ENCODE measurements at places on chromosomes 11 and 22.

- DNase-seq = no peak
Observed at GRCh38 chr11:721247-721740, 15.3 kb downstream of the EPS8L2 start.

DNA sequence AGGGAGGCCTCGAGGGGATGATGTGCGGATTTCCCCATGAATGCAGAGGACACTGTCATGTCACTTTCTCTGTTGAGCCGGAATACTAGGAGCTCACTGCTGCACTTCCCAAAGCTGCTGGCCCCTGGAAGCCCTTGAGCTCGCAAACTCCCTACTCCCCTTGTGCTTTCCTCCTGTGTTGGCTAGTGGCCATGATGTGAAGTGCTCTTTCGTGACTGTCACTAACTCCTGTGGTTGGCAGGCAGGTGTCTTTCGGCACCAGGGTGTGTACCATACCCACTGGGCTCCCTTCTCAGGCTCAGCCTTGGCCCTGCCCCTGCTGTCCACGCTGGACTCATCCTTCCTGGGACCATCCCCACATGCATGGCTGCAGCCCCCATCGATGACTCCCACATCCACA, 86.2 kb downstream of the BTBD10 start:
- no peak for DNase-seq

DNA sequence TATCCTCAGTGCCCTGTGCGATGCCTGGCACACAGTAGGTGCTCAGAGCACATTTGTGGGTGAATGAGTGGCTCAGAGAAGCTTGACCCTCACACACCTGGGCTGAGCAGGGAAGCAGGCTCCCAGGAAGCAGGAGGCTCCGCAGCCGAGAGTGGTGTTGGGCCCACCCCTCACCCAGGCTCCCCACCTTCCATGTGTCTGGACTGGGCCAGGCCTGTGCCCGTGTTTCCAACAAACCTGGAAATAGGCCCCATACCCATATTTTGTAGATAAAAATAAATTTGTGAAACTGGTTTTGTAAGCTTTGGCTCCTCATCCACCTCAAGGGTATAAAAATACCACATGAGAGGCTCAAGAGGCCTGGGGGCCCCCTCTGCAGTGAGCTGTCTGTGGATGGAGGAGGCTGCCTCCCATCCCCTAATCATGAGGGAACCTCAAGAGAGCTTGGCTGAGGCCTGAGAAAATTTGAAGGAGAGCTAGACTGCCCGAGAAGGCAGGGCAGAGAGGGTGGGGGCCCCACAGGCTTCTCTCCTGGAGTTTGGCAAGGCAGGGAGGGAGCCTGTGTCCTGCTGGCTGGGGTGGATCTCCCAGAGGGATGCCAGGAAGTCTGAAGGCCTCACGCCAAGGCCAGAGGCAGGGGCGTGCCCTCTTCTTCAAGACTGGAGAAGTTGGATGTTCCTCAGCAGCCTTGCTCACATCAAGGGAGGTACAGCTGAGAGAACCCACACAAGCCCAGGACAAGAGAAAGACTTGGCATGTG, 147.0 kb upstream of the NECTIN1 start:
- no peak for DNase-seq

DNA sequence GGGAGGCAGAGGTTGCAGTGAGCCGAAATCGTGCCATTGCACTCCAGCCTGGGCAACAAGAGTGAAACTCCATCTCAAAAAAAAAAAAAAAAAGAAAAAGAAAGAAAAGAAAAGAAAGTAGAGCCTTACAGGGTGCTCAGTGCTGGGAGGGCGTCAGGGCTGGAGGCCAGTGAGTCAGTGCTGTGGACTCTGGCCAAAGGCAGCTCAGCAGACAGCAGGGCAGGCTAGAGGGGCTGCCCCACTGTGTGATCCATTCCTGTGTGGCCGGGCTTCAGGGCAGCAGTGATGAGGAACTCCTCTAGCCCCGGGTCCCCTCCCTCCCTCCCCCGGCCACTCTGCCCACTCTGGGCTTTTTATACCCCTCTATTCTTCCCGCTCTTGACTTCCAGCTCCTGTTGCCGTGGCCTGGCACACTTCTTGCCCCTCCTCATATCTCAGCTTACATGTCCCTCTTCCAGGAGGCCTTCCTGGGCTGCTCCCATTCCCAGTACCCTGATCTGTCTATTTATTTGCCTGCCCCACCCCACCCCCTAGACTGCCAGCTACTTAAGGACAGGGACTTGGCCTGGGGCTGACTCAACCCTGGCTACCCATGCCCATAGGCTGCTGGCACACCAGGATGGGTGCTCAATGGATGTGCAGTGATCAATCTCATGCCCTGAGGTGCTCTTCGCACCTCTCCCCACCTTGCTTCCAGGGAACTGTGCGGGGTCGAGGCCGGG, 10.1 kb downstream of the SYT12 start:
- no peak for DNase-seq

GRCh38 chr11:61090982-61091372, 11.3 kb upstream of the CD5 start:
- DNase-seq = no peak

- no peak for DNase-seq
Observed at GRCh38 chr11:124402326-124402922, 3.6 kb upstream of the OR8B3 start.

DNA sequence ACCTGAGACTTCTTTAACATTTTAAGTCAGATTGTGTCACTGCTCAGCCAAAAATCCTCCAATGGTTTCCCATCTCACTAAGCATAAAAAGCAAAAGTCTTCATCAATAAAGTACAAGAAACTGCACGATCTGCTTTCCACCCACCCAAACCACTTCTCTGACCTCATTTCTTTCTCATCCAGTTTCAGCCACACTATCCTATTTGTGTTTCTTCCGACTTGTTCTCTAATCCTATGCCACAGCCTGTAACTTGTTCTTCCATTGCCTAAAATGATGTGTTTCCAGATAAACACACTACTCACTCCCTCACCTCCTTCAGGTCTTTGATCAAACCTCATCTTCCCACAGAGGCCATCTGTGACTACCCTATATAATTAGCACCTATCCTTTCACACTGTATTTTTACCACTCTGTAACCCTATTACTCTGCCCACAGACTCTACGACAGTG, 28.4 kb downstream of the ARHGAP32 start:
- no peak for DNase-seq

DNA sequence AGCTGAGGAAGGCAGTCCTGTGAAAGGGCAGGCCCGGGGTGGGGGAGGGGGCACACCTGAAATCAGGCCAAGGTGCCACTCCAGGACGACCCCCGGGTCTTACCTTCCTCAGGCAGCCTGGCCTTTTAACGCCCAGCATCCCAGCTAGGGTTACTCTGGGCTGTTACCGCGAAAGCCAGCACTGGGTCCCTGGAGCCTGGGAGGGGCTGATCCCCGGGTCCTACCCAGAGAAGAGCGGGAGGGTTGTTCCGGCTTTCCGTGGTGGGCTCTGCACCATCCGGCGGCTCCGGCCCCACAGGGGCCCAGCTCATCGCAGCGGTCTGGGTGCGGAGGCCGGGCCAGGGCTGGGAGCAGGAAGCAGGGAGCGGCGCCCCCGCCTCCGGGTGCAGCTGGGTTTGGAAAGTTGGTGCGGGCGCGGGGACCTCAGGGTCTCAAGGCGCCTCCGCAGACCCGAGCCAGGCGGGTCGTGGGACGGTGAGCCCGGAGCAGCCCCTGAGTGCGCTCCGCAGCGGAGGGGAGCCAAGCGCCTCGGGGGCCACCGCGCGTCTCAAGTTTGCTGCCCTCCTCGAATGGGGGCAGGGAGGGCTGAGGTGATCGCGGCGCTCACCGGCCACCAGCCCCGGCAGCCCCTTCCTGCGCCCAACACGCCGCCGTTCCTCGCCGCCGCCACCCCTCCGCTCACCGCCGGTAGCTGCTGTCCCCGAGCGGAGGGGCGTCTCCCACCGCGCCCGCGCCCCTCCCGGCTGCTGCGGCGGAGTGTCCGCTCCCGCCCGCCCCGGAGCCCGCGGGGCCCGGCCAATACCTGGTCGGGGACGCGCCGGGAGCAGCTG, 831 bp downstream of the CHST1 start:
- no peak for DNase-seq

Measured in stimulated activated CD4-positive, alpha-beta T cell treated with anti-CD3 and anti-CD28 coated beads, Interleukin-1b, Interleukin-23, amount 100 ng/mL, for 24 hours (primary cell).